CMK (cell line): ENCODE measurements at places on chromosomes 6 and 20.
A peak's percentile ranks its signal among the peaks of the same experiment; 100 is the strongest.

DNA sequence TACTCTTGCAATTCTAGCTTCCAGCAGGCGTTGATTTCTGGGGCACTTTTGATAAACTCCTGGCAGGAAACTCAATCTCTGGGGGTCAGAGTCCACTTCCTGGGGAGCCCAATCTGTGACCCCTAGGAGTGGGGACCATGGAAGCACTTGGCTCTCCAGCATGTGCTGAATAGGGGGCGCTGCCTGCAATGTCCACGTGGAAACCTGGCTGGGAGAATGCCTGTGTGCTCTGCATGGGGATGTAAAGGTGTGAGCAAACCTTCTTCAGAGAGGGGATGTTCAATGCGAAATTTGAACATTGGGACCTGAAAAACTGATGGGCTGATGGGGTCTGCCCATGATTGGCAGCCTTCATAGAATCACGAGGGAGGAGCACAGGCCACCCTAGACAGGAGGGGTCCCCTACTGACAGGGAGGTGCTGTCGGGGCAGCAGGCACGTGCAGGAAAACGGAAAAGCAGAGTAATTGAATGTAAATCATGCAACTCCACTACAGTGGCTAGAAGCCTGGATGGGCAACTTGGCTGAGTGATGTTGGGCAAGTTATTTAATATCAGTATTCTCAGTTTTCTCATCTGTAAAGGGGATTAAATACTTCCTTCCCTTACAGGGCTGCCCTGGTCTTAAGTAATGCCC, 47.8 kb downstream of the CEP43 start:
- no peak for DNase-seq

- DNase-seq: no peak
These were observed 14.7 kb upstream of the DST start for GRCh38 chr6:56657354-56657753.

DNA sequence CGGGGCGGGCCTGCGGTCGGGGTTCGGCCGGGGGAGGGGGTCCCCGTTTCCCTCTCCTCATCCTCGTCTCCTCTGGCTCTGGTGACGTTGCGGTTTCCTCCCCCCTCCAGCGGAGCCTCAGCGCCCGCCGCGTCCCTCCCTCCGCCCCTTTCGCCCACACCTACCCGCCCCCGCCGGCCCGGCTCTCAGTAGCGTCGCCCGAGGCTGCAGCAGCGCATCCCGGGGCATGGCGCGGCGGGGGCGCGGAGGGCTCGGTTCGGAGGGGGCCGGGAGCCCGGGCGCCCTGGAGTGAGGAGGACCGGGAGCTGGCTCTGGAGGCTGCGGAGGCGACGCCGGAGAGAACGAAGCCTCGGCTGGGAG, at the start of gene DSE:
Gene DSE, plus strand, starts transcription at position 188 of the 360 bp plus-strand sequence. CDS start 28,304 bp downstream, outside the sequence.
- DNase-seq: peak; percentile 42

DNA sequence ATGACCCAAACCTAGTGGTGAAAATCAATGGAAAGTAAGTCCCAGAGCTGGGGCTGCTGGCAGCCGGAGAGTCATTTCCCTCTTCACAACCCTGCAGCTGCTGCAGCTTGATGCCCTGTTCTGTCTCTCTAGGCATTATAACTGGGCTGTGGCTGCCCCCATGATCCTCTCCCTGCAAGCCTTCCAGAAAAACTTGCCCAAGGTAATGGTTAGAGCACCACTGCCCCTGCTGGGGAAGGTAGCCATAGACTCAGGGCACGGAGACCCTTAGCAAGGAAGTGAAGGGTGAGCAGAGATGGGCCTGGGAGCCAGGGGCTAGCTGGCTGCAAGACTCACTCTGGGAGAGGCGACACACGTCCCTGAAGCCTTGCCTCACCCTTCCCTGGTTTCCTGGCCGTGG, 12.0 kb downstream of the LPIN3 start:
- no peak for DNase-seq

DNA sequence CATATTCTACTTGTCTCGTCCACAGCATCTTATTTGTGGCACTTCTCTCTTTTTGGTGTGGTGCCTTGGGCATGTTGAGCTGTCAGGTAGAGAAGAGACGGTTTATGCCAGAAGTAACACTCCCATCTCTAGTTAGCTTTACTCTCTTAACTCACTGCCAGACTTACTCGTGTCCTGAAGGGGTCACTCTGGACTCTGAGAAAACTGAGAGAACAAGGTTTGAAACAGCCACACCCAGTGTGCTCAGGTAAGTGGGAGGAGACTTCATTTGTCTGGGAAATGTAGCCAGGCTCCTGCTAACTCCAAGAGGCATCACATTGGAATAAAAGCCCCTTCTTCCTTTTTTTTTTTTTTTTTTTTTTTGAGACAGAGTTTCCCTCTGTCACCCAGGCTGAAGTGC, 360.8 kb downstream of the QKI start:
- no peak for DNase-seq

DNA sequence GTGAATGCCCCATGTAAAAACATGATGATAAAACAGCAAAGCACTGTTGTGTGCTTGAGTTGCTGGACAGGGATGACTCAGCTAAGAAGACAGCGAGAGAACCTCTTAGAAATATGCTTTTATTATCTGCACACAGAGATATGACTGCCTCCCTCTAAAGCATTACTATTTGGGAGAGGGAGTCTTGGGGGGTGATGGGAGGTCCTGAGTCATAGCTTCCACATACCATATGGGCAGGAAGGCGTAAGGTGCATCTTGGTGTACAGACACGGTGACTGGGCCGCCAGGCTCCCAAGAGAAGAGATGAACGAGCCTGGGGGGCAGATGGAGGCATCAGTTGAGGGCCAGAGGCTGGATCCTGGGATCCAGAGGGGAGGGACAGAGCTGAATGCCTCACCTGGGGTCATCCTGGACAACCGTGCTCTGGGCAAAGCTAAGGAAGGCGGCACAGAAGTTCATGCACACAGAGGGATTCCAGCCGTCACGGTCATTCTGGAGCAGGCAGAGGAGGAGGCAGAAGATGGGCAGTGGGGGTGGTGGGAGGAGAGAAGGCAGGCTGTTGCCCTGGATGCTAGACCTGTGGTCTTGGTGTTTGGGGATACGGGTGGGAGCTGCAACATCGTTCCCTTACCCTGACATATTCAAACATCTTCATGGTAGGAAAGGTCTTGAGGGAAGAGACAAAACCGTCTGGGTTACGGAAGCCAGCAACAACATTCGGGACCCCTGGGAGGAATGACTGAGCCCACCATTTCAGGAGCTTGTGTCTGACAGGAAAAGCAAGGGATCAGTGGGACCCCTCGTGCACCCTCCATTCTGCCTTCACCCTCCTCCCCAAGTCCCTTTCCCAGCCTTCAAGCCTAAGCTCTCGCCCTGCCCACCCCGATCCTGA, 2.0 kb downstream of the DXO start:
- no peak for DNase-seq

- no peak for DNase-seq
These were observed 34.2 kb downstream of the PKIG start for GRCh38 chr20:44616604-44616964.

- DNase-seq: no peak
These were observed 29.5 kb downstream of the NAPB start for GRCh38 chr20:23391707-23392310.

DNA sequence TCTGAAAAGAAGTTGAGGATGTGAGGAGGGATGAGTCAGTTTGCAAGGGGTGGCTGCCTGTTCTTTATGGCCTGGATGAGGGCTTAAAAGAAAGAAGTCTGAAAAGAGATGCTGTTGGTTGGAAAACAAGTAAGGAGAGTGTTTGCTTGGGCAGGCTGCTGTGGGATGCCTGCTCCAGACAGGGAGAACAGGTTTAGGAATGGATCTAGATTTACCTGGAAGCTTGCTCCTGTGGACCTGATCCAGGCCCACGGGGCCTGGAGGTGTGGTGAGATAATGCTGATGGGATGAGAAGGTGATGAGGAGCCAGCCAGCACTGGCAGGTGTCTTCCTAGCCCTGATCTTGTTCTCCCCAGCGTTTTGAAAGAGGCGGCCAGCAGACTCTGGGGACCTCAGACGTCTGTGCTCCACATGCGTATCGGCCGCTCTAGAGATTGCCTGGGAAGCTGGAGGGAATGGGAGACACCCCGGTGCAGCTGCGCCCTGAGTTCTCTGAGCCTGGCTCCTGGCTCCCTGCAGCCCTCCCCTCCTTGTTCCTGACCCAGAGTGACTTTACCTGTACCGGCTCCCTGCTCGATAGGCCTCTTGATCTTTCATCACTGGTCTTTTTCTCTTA, 331.3 kb downstream of the ZFAND3 start:
- no peak for DNase-seq
